ENCODE measurements at places on chromosomes 13 and 19.

DNA sequence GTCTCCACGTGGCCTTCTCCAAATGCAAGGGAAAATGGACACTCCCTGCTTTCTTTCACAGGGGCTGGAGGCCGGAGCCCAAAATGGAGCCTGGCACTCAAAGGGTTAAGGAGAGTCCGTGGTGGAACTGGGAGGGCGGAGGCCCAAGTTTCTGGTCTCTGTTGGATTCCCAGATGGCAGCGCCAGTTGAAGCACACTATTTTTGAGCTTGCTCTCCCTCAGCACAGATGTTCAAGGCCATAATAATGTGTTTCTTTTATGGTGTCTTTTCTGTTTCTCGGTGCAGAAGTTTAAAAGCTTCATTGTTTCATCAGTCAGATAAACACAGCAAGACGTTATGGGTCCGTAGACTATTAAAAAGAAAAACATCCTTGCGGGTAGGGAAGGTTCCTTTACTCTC is 67.6 kb downstream of the TNFRSF19 start:
- DNase-seq, result no peak

GRCh38 chr13:24076109-24076508 is 84.4 kb upstream of the SPATA13 start:
- no peak for DNase-seq

- DNase-seq, result no peak
These were observed 2.7 kb downstream of the DACH1 start for GRCh38 chr13:71864094-71864985.

GRCh38 chr19:35903550-35904179 is 1.3 kb downstream of the HCST start:
- DNase-seq, result peak; percentile 85

- DNase-seq, result no peak
These were observed 46.7 kb downstream of the NOTCH3 start for GRCh38 chr19:15154002-15154612.

GRCh38 chr19:19423322-19423721 is 17.8 kb downstream of the GATAD2A start:
- no peak for DNase-seq

- DNase-seq, result no peak
These were observed 6.5 kb upstream of the SSBP4 start for GRCh38 chr19:18412610-18413239.

DNA sequence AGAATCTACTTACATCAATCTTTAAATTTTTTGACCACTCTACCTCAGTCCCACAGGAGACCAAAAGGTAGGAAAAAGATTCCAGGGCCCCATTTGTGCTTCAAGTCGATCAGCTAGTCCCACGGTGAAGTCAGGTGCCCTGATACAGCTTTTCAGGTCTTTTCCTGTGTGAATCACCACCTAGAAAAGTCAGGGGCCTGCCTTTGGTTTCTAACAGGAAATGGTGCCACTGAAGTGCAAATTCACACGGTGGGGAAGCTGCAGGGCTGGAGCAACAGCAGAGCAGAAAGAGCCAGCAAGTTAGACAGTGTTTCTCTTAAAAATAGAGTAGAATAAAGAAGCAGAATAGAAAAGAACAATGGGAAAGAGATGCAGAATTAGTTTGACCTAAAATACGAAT is 107.5 kb downstream of the KLF12 start:
- peak; percentile 11 for DNase-seq
